ENCODE measurements at places on chromosomes 2 and 18.

GRCh38 chr18:9950289-9951016, 36.6 kb downstream of the VAPA start:
- no peak for DNase-seq

GRCh38 chr2:145845207-145845894, 1325.4 kb upstream of the ZEB2 start:
- no peak for DNase-seq

- DNase-seq: no peak
These were observed 46.8 kb downstream of the ZC3H15 start for GRCh38 chr2:186532891-186533290.

DNA sequence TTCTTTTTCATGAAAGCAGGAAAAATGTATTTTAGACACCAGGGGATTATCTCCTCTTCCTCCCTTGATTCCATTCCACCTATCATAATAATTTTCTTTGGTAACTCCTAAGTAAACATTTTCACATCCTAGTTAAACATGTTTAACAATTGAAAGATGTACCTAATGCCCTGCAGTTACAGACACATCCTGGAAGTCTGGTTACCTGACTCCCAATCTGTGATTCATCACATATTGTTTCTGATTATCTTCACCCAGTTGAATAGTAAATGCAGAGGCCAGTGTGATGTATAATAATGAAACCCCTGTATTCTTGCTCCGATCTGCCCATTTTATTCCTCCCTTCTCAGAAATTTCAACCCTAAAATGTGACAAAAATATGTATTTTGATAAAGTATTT, 1237.6 kb upstream of the LRRTM1 start:
- DNase-seq: no peak

DNA sequence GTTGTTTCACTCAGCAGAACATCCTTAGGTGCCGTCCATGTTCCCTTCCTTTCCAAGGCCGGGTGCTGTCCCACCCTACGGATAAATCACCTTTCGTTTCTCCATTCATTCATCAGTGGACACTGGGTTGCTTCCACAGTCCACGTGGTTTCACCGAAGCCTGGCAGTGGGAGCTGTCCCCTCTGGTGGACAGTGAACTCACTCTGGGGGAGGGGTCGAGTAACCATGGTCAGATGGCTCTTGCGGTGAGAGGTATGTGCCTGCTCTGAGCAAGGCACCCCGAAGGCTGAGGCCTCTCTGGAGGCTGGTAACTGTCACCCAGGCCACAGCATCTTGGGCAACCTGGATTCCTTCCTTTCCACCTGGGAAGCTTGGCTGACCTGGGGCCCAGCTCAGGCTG, 61.5 kb upstream of the TWIST2 start:
- no peak for DNase-seq

DNA sequence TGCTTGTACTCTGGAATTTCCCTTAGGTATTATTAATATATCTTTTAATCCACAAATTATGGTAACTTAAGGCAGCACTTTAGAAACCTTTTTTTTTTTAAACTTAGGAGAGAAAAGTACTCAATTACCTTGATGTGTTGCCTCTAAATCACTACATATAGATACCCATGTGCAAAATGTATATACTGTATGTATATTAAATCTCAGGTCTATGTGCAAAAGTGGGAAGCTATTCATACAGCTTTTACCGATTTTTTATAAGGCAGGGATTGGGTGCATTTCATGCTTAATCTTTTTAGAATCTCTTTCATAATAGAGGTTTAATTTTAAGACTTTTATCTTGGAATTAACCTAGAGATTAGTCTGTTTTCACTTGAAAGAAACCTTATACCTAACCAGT, 3.4 kb downstream of the EML4 start:
- DNase-seq: no peak

DNA sequence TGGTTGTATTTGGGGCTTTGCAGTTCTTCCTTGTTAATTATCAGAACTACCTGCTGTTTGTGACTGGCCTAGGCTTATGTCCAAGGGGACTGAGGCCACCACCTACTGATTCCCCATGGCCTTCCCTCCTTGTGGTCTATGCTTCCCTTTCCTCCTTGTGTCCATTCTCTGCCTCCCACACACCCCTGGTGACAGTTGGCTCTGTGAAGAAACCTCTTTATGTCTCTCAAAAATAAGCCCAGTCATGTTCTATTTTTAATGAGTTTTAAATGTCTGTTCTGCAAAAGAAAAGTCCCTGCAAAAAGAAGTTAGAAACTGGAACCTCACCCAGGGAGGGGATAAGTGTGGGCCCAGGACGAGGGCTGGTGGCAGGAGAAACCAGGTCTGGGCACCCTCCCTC, 105.0 kb downstream of the SMC6 start:
- DNase-seq: no peak

DNA sequence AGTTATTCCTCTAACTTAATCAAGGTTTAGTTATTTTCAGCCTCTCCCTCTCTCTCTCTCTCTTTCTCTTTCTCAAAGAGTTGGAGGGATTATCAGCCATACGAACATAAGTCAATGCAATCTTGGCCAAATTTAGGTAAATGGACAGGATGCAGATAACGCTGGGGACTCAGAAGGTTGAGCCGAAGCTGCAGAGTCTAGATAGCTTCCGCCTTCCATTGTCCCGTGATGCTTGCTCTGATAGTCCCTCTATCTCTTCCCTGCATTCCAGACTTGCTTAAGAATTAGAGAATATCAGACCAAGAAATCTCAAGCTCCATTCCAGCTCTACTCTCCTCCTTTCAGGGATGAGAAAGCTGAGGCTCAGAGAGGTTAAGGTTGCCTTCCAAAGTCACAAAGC, 502.8 kb upstream of the TNP1 start:
- no peak for DNase-seq

- DNase-seq: no peak
These were observed 46.9 kb upstream of the CYP20A1 start for GRCh38 chr2:203191961-203192360.

DNA sequence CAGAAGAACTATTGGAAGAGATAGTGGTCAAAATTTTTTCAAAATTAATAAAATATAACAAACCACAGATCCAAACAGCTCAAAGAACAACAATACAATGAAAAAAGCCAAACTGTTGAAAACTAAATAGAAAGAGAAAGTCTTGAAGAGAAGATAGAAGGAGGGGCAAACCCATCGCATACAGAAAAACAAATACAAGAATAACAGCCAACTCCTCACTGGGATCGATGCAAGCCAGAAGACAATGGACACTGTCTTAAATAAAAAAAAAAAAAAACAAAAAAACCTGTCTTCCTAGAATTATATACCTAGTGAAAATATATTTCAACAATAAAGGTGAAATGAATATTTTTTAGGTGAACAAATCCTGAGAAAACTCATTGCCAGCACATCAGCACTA, 34.1 kb upstream of the ARHGAP25 start:
- DNase-seq: no peak

DNA sequence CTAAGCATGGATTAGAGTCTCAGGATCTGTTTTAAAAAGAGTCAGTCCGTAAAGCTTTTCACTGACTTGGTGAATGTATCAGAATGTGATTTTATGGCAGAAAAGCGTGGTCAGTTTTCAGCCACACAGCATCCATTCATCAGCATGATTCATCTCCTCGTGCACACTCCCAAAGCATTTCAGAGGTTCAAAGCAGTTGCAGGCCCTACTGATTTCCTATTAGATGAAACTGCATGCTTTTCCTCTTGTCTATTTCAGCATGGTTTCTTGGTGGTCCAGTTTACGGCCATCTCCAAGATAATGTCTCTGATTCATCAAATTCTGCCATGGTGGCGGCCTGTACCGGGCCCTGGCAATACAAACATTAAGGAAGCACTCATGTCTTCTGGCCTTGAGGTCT, 4.8 kb upstream of the PARD6G start:
- DNase-seq: no peak

DNA sequence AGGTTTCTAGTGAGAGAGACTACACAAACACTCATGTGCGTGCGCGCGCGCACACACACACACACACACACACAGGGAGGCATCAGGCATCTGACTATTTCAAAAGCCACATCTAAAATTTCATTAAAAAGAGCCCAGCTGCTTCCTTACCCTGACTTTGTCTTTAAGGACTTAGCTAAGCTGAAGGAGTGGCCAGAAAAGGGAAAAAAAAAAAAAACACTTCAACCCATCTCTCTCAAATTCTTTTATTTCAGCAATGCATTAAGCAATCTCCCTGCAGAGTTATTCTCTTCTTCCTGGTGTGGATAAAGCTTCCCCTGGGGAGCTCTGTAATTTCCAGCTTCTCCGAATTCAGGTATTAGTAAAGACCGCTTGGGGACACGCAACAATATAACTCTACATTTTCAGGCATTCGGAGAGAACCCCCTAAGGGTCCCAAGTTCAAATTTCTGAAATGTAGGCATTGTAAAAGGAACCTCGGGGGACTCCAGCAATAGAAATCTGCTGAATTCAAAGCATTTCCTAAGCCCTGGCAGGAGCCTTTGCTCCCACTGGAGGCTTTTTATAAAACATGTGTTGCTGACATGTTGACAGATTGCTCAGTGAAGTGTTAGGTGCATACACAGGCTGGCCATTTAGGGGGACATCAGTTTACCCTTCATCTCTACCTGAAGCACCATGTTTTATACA, 67.0 kb downstream of the ZNF521 start:
- DNase-seq: no peak

- no peak for DNase-seq
These were observed 52.5 kb downstream of the SATB2 start for GRCh38 chr2:199405241-199405640.

- no peak for DNase-seq
These were observed 89.5 kb downstream of the GORASP2 start for GRCh38 chr2:171018522-171018921.

GRCh38 chr2:60806988-60807681, 51.1 kb downstream of the PAPOLG start:
- DNase-seq: peak; percentile 41

DNA sequence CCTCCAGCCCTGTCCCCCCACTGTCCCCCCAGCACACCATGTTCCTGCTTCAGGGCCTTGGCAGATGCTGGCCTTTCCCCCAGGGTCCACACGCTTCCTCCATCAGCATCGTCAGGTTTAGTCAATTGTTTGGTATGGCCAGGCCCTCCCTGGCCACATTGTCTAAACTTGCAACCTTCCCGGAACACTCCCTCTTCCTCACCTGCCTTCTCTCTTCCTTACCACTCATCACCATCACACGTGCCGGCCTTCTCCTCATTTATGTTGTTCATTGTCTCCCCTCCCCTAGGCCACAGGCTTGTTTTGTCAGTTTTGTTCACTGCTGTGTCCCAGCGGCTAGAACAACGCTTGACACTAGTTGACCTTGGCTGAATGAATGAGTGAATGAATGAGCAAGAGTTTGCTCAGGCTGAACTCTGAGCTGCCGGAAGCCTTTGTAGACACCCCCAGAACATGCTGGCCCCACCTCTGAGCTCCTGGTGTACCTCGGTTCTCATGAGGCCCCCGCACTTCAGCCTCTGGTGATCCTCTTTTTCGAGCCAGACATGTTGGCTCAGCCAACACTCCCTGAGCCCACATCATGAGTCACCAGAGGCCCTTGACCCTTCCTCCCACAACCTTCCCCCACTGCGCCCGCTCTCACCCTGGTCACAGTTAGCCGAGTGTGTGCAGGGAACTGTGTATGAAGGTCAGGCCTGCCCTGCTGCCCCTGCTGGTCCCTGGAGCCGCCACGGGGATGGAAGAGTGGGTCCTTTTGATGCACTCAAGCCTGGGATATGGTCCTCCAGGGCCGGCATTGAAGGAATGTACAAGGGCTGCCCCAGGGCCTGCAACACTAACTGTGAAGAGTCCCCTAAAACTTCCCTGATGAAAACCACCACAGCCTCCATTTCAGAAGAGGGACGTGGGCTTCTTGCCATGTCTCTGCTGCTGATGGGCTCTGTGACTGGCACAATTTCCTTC, 57.5 kb downstream of the HS1BP3 start:
- DNase-seq: no peak

DNA sequence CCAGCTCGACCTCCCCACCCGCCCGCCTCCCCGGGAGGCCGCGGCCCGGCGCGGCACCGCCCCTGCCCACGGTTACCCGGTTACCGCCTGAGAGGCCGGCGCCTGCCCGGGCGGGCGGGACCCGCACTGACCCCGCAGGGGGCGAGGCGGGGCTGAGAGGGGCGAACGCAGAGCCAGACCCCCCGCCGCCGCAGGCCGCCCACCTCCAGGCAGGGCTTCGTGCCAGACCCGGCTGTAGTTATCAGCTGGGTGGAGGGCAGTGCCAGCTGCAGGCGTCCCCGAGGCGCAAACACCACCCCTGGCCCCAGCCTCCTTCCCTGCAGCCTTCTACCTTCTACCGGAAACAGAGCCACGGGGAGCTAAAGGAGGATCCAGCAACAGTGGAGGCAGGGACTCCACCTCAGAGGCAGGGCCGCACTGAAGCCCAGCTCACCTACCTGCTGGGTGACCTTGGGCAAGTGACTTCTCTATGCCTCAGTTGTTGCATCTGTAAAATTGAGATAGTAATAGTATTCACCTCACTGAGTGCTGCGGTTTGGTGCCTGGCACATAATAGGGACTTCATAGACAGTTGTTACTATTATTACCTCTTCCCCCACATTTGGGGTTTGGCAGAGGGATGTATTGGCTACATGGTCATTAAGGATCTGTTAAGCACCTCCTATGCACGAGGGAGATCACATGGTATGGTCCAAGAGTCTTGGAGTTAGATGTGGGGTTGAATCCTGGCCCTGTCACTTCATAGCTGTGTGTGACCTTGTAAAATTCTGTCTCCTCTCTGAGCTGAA, 231.6 kb upstream of the SMAD2 start:
- no peak for DNase-seq

DNA sequence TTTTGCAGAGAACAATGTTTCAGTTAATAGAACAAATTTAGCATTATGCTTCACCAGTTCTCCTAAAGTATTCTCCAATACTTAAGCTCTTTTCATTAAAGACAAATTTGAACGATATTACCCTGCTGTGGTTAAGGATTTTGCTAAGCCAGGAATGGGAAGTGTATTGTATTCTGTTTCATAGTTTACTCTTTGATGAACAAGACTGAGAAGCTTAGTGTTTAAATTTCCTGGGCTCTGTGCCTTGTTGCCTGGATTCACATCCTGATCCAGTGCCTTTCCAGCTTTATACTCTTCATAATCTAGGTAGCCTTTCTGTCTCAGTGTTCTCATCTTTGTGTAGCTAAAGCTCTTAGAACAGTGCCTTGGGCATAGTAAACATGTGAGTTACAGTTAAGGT, 58.6 kb upstream of the GLS start:
- DNase-seq: no peak

DNA sequence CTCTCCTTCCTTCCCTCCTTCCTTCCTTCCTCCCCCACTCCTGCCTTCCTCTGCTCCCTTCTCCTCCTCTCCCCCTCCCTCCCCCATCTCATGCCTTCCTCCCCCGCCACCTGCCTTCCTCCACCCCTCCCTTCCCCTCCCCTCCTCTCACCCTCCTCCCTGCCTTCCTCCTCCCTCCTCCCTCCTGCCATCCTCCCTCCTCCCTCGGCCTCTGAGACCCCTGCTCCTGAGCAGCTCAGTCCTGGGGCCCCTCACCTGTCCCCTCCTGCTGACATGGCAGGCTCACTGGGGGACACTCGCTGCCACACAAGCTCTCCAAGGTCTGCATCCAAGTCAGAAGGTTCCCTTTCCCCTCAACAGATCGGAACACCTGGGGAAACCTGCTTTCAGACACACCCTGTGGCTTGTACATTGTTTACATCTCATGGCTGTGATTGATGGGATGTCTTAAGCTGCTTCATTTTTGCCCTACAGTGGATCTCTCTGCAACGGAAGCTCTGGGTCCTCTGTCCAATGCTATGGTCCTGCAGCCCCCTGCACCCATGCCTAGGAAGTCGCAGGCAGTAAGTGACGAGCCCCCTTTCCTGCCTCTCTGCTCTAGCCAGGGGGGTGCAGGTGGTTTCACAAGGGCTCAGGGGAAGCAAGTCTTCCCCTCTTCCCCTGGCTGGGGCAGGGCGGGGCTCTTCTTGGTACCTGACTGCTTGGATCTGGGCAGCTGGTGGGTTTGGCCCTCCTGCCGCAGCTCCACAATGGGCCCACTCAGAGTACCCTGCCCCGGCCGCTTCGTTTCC, 22.9 kb downstream of the ITGB1BP1 start:
- DNase-seq: no peak
